Activated CD8-positive, alpha-beta memory T cell treated with anti-CD3 and anti-CD28 coated beads for 48 hours (primary cell): ENCODE measurements at places on chromosomes 2 and 18.

GRCh38 chr2:217826520-217826919, 176.3 kb downstream of the TNS1 start:
- DNase-seq, result no peak

GRCh38 chr2:133579274-133579673, 11.0 kb upstream of the NCKAP5 start:
- no peak for DNase-seq

DNA sequence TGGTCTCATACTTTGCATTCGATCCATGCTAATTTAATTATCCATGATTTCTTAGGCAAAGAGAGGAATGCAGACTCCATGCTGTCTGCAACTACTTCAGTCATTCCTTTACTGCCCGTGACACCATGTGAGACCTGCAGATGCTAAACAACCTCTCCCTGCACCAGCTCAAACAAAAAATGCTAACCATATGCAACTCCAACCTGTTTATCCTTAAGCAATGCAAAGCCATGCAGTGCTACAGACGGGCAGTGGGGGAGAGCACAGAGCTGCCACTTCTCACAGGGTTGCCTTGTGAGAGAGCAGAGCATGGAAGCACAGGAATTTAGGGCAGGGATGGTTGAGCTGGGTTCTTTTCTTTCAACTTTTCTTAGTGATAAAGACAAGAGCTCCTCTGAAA, 74.9 kb upstream of the KLHL14 start:
- DNase-seq, result no peak

DNA sequence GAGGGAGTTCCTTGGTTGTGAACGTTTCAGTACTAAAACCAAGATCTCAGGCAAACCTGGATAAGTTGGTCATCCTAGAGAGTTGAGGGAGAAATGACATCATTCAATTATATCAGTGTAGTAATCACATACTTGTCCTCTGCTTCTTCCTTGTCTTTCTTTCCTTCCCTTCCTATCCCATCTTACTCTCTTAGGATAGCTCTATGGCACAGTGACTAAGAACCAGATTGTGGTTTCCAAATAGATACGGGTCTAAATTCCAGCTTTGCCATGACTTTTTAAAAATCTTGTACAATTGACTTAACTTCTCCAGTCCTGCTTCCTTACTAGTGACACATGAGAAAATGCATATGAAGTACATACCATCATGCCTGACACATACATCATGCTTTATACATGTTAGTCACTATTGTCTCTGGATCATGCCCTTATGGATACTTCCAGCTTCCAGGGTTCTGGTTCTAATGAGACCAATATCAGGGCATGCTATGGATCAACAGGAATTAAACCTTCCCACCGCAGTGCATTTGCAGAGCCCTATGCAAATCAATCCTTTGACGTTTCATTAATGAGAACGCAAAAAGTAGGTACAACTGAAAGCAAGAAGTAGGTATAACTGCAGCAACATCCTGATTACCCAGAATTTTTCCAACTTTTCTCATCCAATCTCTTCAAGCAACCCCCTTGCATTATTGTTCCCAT, 168.0 kb upstream of the KLF7 start:
- DNase-seq, result no peak

DNA sequence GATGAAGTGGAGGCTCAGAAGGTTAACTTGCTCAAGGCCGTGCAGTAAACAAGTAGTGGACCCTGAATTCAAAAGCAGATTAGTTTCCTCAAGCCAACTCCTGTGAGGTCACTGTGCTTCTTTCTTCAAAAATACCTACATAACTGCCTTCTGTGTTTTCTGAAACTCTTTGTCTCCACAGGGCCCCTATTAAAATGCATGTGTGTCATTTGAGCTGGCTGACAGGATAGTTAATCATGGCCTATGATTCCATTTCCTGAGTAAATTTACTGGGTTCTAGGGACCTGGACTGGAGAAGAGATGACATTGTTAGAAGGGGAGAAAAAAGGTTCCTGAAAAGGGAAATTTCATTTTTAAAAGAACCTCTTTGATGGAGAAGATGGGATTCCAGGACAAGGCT, 12.9 kb upstream of the DTNA start:
- no peak for DNase-seq

DNA sequence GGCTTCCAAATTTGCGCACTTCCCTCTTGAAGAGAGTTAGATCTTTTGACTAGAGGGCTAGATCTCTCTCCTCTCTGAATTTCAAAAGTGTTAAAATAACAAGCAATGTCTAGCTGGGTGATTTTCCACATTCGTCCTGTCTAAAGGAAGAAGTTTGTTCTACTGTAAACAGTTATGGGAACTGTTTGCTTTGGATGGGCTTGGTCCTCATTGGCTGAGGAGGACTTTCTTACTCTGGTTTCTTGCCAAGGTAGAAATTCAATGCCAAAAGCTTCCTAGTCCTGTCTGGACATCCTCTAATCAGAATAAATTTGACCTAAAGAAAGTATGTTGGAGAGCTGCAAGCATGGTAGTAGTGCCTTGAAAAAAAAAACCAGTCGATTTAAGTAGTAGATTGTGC, 47.4 kb upstream of the RAPH1 start:
- no peak for DNase-seq

- peak; percentile 34 for DNase-seq
Measured at GRCh38 chr2:236512902-236513435, 56.7 kb upstream of the ACKR3 start.

- DNase-seq, result no peak
Measured at GRCh38 chr18:2480536-2480935, 90.8 kb downstream of the METTL4 start.

DNA sequence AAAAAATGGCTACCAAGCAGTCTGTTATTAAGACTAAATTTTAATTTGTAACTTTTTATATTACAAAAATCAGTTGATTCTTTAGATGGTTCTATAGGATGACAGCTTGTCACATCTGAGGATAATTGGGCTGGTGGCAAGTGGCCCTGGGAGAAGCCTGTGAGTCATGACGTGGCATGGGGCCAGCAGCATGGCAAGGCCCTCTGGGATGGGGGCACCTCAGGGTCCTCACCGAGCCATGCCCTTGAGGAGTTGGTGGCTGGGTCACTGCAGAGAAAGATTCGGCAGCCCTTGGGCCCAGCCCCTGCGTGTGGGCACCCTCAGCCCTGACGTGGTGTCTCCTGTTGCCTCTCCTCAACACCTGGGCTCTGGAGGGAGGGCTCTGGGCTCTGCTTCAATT, 49.7 kb downstream of the STK25 start:
- no peak for DNase-seq

DNA sequence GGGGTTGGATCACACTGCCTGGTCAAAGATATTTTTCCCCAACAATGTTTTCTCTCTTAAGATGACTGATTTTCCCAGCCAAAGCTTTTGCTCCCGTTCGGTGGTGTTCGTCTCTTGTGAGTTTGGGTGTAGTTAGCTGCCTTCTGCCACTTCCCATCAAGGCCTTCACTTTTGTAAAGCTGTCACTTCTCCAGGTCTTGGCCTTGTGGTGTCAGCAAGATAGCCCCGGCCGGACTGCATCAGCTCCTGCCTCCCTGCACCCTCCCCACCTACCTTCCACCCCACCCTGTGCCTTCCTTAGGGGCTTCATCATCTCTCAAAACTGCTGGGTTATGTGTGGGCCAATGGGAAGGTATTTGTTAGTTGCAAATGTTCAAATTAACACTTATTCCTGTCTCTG, 228.9 kb downstream of the BCL11A start:
- DNase-seq, result no peak

GRCh38 chr18:23992089-23992940, 22.2 kb upstream of the TTC39C start:
- no peak for DNase-seq
